ENCODE measurements at places on chromosomes 12 and 14.

GRCh38 chr12:32448586-32448985, 49.2 kb downstream of the FGD4 start:
- no peak for DNase-seq

DNA sequence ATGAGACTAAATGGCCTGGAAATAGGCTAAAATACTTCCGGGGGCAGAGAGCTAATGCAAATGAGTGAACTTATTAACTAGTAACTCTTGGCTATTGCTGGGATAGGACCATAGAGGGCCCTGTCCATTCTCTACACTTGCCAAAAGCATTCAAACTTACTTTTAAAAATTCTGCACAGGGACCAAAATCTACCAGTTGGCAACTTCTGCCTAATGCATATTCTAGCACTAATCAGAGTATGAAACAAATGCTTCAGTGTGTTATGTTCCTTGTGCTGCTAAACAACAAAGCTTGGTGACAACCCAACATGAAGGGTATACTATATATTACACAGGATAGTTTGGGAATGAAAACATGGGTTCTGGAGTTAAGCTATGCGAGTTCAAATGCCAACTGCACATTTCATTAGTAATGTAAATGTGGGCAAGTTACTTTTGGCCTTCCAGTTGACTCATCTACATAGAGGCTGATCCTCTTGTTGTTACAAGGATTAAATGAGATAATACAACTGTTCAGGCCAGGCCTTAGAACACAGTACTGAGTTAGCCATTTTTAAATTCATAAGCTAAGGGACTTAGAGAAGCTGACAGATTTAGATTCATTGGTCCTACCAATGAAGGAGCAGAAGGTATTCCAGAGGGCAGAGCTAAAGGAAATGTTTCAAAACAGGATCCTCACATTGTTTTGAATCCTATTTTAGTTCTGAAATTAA, 32.4 kb downstream of the HIGD1C start:
- DNase-seq = no peak

- no peak for DNase-seq
Observed at GRCh38 chr12:66910366-66910974, 231.6 kb upstream of the GRIP1 start.

DNA sequence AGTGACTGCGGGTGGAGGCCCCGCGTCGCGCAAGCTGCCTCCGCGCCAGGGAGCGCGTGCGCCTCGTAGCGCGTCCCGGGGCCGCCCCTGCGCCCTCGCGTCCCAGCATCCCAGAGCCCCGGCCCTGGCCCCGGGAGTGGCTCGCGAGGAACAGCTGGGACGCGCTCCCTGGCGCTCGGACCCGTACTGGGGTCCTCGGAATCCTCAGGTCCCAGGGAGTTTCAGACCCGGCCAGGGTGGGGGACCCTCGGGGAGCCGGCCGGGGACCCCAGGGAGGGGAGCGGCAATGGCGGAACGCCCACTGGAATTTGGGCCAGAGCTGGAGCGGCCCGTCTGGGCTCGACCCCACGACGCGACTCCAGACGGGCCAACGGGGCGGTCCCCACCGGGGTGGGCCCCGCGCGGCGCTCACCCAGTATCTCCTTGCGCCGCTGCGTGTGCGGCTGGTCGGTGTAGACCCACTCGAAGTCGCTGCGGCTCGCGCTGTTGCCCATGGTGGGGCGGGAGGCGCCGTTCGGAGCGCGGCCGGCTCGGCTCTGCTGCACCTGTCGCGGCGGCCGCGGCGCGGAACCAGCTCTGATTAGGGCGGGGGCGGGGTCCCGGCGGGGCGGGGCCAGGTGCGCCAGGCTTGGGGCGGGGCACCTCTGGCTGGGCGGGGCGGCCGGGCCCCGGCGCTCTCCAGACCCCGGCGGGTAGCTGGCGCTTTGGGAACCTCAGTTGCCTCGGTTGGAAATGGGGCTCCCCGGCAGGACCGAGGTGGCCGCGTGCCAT, at the start of gene DEGS2:
Gene DEGS2 (minus strand): TSS at position 552 of the 771 bp plus-strand sequence. CDS start 58 bp downstream, at position 494.
- peak; percentile 64 for DNase-seq

GRCh38 chr12:79673354-79673753, 17.4 kb downstream of the PAWR start:
- no peak for DNase-seq

DNA sequence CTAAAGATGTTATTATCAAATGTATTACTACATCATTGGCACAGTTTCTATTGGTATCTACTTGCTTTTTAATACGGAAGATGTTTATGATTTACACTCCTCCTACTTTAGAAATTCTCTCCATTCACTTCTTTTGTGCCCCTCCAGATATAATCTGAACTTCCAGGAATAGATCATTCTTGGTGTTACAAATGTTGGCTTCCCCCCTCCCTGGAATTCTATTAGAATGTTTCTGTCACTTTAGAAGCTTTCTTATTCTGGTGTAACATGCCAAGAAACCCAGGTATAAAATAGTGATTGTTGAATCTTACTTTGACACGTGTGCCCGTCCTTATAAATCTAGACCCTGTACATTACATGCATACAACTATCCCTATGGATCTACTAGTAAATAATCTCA, 1.2 kb upstream of the WDR20 start:
- no peak for DNase-seq

- no peak for DNase-seq
Observed at GRCh38 chr12:50211392-50212070, 44.4 kb upstream of the CERS5 start.

- DNase-seq = no peak
Observed at GRCh38 chr14:90455100-90455571, 58.3 kb downstream of the CALM1 start.

DNA sequence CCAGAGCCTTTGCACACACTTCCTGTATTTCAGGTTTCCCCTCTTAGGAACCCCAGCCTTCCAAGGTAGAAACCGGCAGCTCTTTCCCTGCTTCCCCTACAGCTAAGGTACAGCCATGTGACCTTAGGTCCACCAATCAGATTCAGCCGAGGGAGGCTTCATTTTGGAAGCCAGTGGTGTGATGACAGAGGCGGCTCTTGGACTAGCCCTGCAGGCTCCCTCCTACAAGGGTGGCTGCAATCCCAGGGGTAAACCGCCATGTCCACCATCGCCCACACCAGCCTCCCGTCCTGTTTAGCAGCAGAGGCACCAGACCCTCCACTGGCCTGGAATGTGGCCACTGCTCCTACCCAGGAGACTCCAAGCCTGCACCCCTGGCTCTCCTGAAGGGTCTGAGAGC, 65.6 kb downstream of the SERPINA3 start:
- no peak for DNase-seq

DNA sequence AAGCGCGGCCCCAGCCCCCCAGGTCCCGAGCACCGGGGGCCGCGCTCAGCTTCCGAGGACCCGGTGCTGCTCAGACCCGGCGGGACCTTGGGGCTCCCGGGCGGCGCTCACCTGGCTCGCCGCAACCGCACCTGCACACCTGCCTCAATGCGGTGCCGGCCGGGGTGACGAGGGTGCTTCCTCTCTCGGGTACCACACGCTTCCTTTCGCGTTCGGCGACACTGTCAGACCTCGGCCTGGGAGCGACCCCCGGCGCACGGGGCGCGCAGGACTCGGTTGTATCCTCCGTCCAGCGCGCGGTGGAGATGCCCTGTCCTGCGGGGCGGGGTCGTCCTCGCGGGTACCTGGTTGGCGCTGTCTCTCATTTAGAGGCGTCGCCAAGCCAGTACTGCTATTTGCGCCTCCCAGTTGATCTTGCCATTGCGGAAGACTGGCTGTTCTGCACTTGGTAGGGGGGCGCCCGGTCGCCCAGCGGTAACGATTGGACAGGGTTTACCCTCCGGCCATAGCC, 718 bp downstream of the PACS2 start:
- peak; percentile 37 for DNase-seq

DNA sequence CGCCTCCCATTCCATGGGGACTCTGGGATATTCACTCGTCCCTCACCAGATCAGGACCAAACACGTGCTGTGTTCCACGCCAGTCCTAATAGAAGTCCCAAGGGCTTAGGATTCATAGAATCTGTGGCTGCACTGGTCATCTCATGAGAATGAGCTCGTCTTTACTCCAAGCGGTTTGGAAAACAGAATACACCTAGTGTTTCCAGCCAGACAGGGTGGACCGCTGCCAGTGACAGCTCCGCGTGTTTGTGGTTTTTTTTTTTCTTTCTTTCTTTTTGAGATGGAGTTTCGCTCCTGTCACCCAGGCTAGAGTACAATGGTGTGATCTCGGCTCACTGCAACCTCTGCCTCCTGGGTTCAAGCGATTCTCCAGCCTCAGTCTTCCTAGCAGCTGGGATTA, 75.1 kb downstream of the GLT1D1 start:
- DNase-seq = no peak

- no peak for DNase-seq
Observed at GRCh38 chr14:101460986-101461750, 100.1 kb upstream of the DIO3 start.

DNA sequence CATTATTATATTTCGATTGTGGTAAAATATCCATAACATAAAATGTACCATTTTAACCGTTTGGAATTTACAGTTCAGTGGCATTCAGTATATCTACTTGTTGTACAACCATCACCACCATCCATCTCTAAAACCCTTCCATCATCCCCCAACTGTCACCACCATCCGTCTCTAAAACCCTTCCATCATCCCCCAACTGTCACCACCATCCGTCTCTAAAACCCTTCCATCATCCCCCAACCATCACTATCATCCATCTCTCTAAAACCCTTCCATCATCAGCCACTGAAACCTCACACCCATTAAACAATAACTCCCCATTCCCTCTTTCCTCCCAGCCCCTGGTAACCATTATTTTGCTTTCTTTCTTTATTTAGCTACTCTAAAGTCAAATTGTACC, 144.2 kb upstream of the EEA1 start:
- DNase-seq = no peak

GRCh38 chr12:68521321-68521839, 89.3 kb upstream of the RAP1B start:
- no peak for DNase-seq

- no peak for DNase-seq
Observed at GRCh38 chr14:44463356-44464004, 43.6 kb downstream of the FSCB start.

DNA sequence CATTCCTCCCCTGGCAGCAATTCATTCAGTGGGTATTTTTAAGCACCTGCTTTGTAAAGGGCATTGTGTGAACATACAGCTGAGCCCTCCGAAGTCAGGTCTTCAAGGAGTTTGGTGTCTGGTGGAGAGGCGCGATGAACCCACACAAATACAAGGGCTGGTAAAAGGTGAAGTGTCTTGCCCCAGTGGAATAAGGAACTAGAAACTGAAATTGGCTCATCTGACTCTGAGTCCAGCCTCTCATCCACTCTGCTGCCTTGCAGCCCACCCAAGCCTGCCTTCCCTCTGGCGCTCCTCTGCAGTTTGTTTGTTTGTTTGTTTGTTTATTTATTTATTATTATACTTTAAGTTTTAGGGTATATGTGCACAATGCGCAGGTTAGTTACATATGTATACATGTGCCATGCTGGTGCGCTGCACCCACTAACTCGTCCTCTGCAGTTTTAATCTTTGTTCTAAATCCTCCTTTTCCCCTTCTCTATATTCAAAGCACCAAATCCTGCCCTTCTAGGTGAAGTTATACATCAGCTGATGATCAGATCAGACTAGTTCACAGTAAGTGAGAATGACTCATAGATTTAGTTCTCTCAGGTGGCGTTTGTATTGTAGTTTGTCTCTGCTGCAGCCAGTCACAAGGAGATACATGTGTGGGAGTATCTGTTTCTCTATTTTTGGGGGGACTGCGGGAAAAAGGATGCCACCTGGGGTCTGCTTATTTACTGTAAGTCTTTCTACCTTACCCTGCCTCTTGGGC, 394.5 kb downstream of the APAF1 start:
- DNase-seq = no peak

GRCh38 chr12:1591034-1591433, 3.3 kb downstream of the FBXL14 start:
- DNase-seq = no peak

- DNase-seq = no peak
Observed at GRCh38 chr12:79016181-79016580, 151.6 kb downstream of the SYT1 start.

GRCh38 chr12:49548822-49549648, 10.2 kb downstream of the KCNH3 start:
- DNase-seq = peak; percentile 52

DNA sequence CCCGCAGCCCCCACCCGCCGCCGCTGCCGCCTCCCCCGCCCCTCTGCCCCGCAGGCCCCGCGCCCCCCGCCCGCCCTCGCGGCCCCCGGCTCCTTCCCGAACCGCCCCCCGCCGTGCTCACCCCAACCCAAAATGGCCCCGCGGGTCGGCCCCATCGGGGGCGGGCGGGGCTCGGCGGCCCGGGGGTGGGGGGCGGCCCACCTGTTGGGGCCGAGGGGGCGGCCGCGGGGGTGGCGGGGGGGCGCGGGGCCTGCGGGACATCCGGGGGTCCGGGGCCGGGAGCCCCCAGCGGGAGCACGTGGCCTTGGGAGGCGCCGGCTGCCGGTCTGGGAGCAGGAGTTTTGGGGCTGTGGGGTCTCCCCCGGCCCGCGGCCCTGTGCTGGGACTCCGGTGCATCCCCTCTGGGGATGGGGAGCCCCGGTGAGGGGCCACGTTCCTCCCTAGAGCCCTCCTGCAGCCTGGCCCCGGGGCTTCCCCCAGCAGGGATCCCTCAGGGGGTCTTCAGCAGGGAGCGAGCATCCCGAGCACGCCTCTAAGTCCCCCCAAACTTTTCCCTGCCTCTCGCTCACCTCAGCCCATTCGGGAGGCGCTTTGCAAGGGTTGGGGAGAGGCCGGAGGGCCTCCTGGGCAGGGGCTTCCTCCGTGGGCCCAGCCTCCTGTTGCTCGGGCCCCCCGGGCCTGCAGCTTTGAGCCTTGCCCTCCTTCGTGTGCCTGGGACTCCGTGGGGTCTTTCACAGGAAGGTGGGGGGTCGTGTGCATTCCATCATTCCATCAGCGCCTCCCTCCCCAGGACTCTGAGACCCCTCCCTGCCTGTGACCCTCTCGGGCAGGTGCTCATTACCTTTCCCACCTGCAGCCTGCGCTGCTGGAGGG, 710 bp downstream of the MTA1 start:
- DNase-seq = no peak

GRCh38 chr12:80712866-80713265, 3.8 kb upstream of the MYF5 start:
- DNase-seq = no peak

DNA sequence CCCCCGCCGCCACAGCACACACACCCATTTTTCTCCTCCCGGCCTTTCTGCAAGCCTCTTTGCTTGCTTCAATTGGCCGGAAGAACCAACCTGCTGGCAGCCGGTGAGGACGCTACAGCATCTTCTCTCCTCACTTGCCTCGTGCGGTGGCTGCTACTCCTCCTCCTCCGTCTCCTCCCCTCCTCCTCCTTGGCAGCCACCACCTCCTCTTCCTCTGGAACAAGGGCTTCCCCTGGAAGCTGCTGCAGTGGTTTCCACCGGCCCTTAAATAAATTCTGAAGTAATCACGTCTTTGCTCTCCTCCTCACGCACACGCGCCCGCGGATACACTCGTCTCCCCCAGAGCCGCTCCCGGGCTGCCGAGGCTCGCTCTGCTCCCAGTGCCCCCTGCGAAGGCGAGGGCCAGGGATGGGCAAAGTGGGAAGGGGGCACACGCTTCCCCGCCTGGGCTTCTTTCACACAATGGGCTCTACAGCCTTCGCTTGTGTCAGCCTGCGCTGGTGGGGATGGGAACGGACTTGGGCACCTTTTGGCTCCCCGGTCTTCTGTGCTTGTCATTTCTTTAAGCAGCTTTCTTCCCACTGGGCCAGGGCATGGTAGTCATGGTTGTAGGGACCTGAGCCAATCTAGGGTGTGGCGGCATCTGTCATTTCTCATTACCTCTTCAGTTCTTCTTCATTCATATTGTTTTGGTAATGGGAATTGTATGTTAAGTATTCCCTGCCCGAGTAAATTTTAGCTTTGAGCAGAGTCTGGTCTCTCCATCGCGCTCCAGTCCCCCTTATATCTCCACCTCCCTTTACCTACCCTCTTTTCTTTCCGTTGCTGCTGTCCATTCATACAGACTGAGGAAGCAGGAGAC, at the start of gene PPFIA2:
Gene PPFIA2 (minus strand): TSS at position 161 of the 862 bp plus-strand sequence.
- DNase-seq = peak; percentile 7

Data from activated naive CD4-positive, alpha-beta T cell treated with anti-CD3 and anti-CD28 coated beads, Interleukin-2, amount 50 U/mL, for 72 hours (primary cell).